OCI-M1 (cell line): ENCODE measurements at places on chromosomes 3 and 15.

- peak; percentile 48 for DNase-seq
Measured at GRCh38 chr15:75577401-75578172, 1.5 kb downstream of the PTPN9 start.

- no peak for DNase-seq
Measured at GRCh38 chr3:104461431-104461830, 905.3 kb upstream of the ALCAM start.

DNA sequence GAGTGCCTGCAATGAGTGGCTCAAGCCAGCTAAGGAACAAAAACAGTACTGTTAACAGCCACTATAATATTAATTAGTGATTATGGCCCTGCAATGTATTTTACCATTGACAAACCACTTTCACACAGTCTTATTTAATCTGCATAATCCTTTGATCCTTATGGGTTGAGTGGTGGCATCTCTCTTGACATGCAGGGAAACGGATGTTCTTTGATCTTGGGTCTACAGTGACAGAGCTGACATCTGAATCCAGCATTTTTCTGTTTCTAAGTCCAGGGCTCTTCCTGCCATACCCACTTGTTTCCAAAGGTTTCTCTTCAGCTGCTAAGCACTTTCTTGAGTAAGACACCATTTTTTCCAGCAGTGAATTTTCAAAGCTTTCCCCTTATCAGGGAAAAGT is 277.7 kb upstream of the ROPN1 start:
- DNase-seq: no peak

DNA sequence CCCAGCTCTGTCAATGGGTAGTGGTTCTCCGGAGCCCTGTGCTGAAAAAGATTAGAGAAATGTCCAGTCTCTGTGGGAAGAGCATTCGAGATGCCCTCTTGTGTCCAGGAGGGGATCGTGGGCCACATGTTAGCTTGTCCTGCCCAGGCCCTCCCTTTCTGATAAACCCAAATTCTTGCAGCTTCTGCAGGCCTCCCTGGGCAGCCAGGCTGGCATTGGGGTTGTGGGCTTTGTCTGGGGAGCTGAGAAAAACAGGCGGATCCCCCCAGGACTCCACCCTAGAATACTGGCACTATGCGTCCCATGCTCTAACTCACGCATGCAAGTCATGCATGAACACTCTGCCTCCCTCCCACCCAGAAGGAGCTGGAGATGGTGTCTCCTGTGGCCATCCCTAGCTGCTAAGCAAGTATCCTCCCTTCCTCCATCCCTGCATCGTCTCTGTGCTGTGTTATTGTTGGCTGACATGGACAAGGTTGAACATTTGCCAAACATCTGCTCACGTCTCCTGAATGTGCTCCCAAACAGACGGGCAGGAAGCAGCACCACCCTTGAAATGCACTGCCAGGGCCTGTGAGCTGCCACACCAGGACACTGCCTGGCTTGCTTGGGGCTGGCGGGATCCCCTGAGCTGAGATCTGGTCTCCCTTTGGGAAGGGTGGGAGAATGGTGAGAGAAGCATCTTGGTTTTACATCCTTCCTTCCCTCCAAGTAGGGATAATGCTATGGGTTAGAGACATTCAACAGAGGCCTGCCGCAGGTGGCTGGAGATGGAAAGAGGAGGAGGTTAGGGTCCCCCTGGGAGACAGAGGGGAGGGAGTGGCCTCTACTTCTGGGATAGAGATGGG is 26.5 kb downstream of the CFAP161 start:
- DNase-seq: no peak

DNA sequence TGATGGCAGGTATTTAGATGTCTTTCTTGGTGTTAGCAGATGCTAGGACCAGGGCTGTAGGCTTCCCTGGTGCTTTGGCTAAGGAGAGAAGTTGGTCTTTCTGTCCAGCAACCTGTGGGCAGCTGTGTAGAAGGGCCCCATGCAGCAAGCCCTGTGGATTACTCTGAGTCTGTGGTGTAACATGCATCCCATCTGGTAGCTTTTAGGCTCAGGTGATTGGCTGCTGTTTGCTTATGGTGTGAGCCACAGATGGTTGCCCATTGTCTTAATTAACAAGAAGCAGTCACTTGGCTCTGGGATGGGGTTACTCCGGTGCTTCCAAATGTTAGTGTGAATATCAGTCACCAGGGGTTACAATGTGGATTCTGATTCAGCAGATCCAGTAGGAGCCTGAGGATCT is 368.6 kb upstream of the C2CD4B start:
- no peak for DNase-seq

DNA sequence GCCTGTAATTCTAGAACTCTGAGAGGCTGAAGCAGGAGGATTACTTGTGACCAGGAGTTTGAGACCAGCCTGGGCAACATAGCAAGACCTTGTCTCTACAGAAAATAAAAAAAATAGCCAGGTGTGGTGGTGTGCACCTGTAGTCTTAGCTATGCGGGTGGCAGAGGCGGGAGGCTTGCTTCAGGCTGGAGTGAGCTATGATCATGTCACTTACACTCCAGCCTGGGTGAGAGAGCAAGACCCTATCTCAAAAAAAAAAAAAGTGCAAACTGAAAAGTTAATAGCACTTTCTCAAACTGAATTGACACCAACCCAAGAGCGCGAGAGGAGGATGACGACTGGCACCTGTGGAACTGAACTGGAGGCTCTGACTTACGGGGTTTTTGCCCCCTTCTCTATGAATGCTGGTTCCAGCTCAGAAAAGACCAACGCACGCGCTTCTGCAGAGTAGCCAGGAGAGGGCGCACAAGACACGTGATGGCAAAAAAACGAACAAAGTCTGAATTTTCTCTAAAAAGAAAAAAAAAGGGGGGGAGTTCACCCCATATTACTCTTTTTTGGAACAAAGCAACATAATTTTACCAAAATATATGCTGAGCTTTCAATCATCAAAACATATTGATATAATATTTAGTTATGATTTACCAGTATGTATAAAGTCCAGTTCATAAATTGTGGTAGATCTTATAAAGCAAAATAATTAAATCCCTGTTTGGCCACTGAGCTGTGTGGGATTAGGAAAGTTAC is 23.7 kb downstream of the CFAP92 start:
- peak; percentile 70 for DNase-seq

GRCh38 chr3:9994086-9994844 is 7.6 kb upstream of the EMC3 start:
- no peak for DNase-seq

DNA sequence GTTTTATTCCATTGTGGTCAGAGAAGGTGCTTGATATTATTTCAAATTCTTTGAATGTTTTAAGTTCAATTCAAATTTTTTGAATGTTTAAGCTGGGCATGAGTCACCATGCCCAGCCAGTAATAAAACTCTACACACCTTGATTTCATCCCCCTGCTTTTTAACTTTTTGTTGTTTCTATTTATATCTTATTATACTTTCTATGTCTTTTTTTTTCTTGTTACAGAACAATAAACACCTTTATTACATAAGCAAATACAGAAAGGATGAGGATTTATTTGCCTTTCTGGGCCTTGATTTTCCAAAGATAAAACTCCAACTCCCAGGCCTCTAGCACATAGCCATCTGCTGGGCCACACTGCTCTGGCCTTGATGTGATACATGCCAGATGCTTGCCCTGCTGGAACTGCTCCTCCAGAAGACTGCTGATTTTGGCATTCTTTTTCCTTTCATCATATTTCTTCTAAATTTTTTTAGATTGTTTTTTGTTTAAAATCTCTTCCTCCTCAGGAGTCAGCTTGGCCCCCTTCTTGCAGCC is 14.0 kb downstream of the DNAH12 start:
- DNase-seq: no peak

- no peak for DNase-seq
Measured at GRCh38 chr15:32029862-32030781, at the start of gene CHRNA7. Gene CHRNA7 (plus strand): TSS chr15:32030515. CDS start chr15:32030595, 80 bp downstream.

GRCh38 chr3:35867791-35868190 is 228.5 kb downstream of the ARPP21 start:
- no peak for DNase-seq
